Osteocyte (in vitro differentiated cells): ENCODE measurements at places on chromosomes 13 and 19. TPM values are rescaled to one million over a fixed set of nuclear protein-coding genes. Genes with fewer than 3 reads are reported as not detected.

Gene TBC1D17
- 69.2 and 71.9 TPM in 2 replicates for total RNA-seq

Gene LMTK3
- 0.32 and 0.39 TPM in 2 replicates for total RNA-seq

Gene C19orf85
- total RNA-seq: not detected in 2 replicates

Gene ZNF418
- total RNA-seq: 12.0 and 12.3 TPM in 2 replicates

Gene CYP2S1
- total RNA-seq: not detected in 2 replicates

Gene TMEM86B
- 2.9 and 3.2 TPM in 2 replicates for total RNA-seq

Gene UHRF1
- 20.2 and 20.7 TPM in 2 replicates for total RNA-seq

Gene GZMM
- not detected in 2 replicates for total RNA-seq

Gene CCL25
- total RNA-seq: not detected in 2 replicates

Gene ZNF541
- not detected in 2 replicates for total RNA-seq

Gene PVR
- 29.2 and 31.4 TPM in 2 replicates for total RNA-seq

Gene LRRC8E
- 3.3 and 3.5 TPM in 2 replicates for total RNA-seq
